Psoas muscle (tissue), 8 donors: ENCODE measurements at places on chromosomes 3 and 15. TPM values are rescaled to one million over a fixed set of nuclear protein-coding genes. Genes with fewer than 3 reads are reported as not detected.

- no peak for DNase-seq
- no peak overlapping the region for H3K4me3 ChIP-seq
- H3K27me3 ChIP-seq, result no peaks in the 10 kb centered on the region
- H3K36me3 ChIP-seq, result no peaks in the 10 kb centered on the region
These were observed 25.5 kb upstream of the KNG1 start for GRCh38 chr3:186691676-186692075.

DNA sequence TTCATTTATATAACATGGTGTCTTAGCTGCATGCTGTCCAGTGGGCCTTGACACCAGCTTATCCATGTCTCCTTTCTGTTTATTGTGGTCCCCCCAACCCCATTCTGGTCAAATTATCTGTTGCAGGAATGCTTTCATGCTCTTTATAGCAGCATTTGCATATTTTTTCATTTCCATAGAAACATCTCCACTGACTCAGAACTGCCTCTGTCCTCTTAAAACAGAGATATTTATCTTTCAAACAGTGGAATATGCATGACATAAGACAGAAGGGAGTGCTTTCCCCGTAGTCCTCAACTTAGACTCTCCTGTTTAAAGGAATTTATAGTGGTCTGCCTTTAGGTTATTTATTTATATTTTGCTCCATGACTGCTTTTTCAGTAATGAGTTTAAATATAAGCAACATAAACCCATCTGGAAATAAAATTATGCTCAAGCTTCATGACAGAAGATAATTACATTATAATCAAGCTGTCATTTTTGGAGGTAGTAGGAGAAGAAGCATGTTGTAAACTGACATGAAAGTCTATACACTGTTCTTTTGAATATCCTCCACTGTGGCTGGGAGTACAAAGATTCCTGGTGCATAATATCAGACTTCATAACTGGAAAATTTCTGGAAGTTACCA is 179.5 kb upstream of the CD96 start:
- no peak overlapping the region for H3K4me3 ChIP-seq
- DNase-seq, result no peak
- no peaks in the 10 kb centered on the region for H3K27me3 ChIP-seq
- H3K36me3 ChIP-seq, result no peaks in the 10 kb centered on the region
- H3K27ac ChIP-seq, result no peak overlapping the region
- no peaks in the 10 kb centered on the region for H3K4me1 ChIP-seq

- no peak for DNase-seq
- no peaks in the 10 kb centered on the region for H3K36me3 ChIP-seq
- H3K4me1 ChIP-seq, result no peaks in the 10 kb centered on the region
These were observed 41.7 kb downstream of the SNX4 start for GRCh38 chr3:125478326-125478725.

DNA sequence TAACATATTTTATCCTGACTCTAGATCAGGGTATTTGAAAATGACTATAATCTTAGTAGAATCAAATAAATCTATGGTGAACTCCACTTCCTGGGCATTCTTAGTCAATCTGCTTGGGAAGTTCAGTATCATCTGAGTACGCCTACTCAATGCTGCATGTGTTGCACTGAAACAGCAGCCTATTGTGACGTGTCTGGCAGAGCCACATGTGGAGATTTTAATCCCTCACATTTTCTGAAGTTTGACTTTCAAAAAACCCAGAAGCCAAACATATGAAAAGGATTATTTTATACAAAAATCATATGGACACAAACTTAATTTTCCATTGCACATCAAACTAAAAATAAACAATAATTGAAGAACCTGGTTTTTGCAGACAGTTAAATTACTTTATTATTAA is 798.3 kb downstream of the ROBO1 start:
- no peak for DNase-seq
- no peak overlapping the region for H3K4me3 ChIP-seq
- no peaks in the 10 kb centered on the region for H3K36me3 ChIP-seq
- H3K4me1 ChIP-seq, result peaks cover 6% of the 10 kb centered on the region

DNA sequence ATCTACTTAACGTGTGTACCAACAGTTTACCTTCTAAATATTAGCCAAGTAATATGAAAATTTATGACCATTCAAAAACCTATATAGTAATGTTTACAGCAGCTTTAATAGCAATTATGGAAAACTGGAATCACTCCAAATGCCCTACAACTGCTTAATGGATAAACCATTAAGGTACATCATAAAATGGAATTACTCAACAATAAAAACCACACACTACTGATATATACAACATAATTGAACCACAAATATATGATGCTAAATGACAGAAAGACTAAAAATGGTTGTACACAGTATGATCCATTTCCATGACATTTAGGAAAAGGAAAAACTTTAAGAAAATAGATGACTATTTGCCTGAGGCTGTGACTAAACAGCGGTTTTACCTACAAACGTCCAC is 467.1 kb upstream of the EPHA6 start:
- no peaks in the 10 kb centered on the region for H3K36me3 ChIP-seq
- H3K4me3 ChIP-seq, result no peak overlapping the region
- H3K27me3 ChIP-seq, result no peaks in the 10 kb centered on the region
- H3K27ac ChIP-seq, result no peak overlapping the region

DNA sequence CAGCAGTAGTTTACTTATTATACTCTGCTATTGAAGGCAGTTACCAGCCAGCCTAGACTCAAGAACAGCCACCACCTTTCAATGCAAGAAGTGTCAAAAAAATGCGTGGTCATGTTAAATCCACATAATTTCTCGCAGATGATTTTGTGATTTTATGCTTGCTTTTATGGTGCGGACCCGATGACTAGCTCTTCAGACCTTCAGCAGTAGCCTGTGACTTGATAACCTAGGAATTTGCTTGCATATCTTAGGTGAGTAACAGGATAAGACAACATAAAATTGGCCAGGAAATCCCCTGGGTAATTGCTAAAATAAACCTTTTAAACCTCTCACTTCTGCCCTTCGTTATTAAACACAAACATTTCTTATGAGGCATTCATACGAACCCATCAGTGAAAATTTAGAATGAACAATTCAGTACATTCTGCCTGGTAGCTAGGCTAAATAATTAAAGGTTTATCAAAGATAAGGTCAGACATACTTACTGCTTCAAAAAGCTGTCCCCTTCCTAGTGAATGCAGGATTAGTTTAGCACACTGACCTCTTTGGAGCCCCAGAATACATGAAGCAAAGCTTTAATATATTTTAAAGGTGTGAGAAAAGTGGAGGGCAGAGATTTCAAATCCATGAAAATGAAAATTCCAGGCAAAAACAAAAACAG is 798.8 kb downstream of the OTOL1 start:
- peaks cover 4% of the 10 kb centered on the region for H3K4me1 ChIP-seq
- no peaks in the 10 kb centered on the region for H3K36me3 ChIP-seq
- no peak overlapping the region for H3K4me3 ChIP-seq
- no peaks in the 10 kb centered on the region for H3K27me3 ChIP-seq

- H3K4me3 ChIP-seq, result no peak overlapping the region
- no peaks in the 10 kb centered on the region for H3K36me3 ChIP-seq
- H3K4me1 ChIP-seq, result no peaks in the 10 kb centered on the region
- DNase-seq, result no peak
- no peak overlapping the region for H3K27ac ChIP-seq
- no peaks in the 10 kb centered on the region for H3K27me3 ChIP-seq
These were observed 168.6 kb downstream of the SHQ1 start for GRCh38 chr3:72679540-72680198.

- H3K36me3 ChIP-seq, result peaks cover 2% of the 10 kb centered on the region
- no peaks in the 10 kb centered on the region for H3K27me3 ChIP-seq
- no peak overlapping the region for H3K4me3 ChIP-seq
- no peak overlapping the region for H3K27ac ChIP-seq
- no peak for DNase-seq
These were observed 123.2 kb upstream of the CGNL1 start for GRCh38 chr15:57253082-57253481.

DNA sequence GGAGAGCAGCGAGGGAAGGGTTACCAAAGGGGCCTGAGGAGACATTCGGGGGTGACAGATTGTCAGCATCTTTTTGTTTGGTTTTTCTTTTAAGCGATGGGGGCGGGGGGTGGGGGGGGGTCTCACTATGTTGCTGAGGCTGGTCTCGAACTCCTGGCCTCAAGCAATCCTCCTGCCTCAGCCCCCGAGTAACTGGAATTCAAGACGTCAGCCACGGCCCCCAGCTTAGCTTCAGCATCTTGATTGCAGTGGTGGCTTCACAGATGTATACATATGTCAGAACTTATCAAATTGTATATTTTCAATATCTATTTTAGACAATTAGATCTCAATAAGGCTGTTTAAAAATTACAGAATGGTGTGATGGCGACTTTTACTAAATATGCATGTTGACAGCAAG is 30.9 kb downstream of the ZDHHC19 start:
- DNase-seq, result no peak
- no peak overlapping the region for H3K4me3 ChIP-seq
- peak overlapping the region; percentile 91 for H3K27ac ChIP-seq
- no peaks in the 10 kb centered on the region for H3K36me3 ChIP-seq
- no peaks in the 10 kb centered on the region for H3K27me3 ChIP-seq
- peaks cover 4% of the 10 kb centered on the region for H3K4me1 ChIP-seq

- no peak overlapping the region for H3K4me3 ChIP-seq
- no peaks in the 10 kb centered on the region for H3K4me1 ChIP-seq
- H3K27ac ChIP-seq, result no peak overlapping the region
- DNase-seq, result no peak
These were observed 221.0 kb downstream of the CNTN3 start for GRCh38 chr3:74393426-74393825.

GRCh38 chr3:461006-461405 is 264.4 kb downstream of the CHL1 start:
- no peak for DNase-seq
- H3K27me3 ChIP-seq, result no peaks in the 10 kb centered on the region
- no peak overlapping the region for H3K27ac ChIP-seq
- peaks cover 12% of the 10 kb centered on the region for H3K4me1 ChIP-seq
- no peak overlapping the region for H3K4me3 ChIP-seq

DNA sequence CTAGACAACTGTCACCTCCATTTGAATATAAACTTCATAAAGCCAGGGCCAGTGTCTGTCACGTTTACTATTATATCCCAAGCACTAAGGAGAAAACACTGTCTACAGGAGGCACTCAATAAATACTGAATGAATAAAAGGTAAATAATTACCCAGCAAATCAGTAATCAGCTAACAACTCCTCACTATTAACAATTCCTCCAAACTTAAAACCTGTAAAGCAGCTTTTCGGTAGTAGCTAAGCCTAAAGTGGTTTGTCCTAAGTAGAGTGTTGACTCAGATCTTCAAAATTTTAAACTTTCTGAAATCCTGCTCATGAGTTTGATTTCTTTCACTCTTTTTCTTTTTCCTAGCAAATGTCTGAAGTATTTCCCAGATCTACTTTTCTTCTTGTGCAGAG is 39.9 kb downstream of the C3orf80 start:
- no peak overlapping the region for H3K4me3 ChIP-seq
- H3K27ac ChIP-seq, result no peak overlapping the region
- H3K4me1 ChIP-seq, result no peaks in the 10 kb centered on the region
- no peak for DNase-seq

DNA sequence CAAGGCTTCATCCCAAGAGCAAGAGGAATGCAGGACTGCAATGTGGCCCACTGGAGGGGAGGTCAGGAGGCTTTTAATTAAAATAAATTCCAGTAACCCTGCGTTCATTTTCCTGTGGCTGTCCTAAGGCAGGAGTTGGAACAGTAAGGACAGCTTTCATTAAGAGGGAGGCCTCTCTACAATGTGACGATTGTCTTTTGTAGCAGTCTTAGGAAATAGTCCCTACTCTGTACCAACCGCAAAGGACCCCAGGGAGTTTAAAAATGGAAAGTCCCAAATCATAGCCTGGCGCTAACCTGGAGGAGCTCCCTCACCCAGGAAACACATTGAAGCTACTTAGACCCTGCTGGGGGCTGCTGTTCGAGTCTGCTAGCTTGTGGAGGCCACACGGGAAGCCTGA is 62.8 kb downstream of the SYNM start:
- no peaks in the 10 kb centered on the region for H3K27me3 ChIP-seq
- DNase-seq, result no peak
- H3K4me1 ChIP-seq, result peaks cover 62% of the 10 kb centered on the region
- peak overlapping the region; percentile 94 for H3K27ac ChIP-seq

DNA sequence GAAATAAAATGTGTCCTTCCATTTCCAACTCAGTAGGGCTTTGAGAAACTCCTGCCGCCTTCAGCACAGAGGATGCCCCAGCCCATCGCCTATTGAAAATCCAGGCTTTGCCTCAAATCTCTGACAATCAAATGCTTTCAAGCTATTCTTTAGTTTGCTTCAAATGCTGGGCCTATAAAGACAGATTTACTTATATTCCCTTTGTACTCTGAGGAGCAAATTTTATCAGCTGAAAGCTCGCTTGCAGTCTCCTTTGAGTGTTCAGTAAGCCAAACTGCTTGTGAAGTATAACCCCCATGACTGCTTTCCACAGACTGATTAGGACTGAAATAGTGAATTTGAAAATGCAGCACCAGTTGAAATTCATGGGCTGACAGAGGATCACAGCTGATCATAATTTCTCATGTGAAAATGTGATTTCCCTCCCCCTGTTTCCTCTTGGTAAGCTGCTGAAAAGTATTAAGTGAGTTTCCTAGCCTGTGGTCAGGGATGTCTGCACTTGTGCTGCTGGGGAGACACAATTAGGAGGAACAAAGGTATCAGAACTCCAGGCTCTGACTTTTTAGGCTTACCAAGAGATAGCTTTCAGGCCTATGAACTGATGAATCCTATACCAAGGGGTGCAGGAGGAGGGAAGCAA is 563.4 kb upstream of the TGFBR2 start:
- H3K4me1 ChIP-seq, result no peaks in the 10 kb centered on the region
- DNase-seq, result no peak
- H3K27me3 ChIP-seq, result no peaks in the 10 kb centered on the region
- no peaks in the 10 kb centered on the region for H3K36me3 ChIP-seq
- H3K4me3 ChIP-seq, result no peak overlapping the region
- H3K27ac ChIP-seq, result no peak overlapping the region

DNA sequence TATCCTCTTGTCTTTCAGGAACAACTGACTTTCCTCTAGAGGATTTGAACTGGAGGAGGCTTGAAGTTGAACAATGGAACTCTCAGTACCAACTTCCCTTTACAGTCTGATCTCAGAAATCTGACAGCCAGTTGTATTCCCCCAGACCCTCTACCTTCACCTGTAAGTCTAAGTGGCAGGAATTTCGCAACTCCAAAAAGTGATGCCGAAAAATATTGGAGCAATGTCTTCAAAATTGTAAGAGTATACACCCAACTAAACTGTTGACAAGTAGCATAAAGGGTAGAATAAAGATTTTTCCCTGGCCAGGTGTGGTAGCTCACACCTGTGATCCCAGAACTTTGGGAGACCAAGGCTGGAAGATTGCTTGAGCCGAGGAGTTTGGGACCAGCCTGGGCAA is 69.1 kb upstream of the CFAP20DC start:
- H3K27ac ChIP-seq, result no peak overlapping the region
- no peaks in the 10 kb centered on the region for H3K4me1 ChIP-seq
- no peaks in the 10 kb centered on the region for H3K36me3 ChIP-seq

GRCh38 chr15:22887157-22887951 is 48.9 kb downstream of the NIPA2 start:
- H3K27me3 ChIP-seq, result no peaks in the 10 kb centered on the region
- peak; percentile 69 for DNase-seq
- peaks cover 5% of the 10 kb centered on the region for H3K4me1 ChIP-seq
- H3K36me3 ChIP-seq, result peaks cover 33% of the 10 kb centered on the region
- H3K4me3 ChIP-seq, result no peak overlapping the region

DPPA2 gene
- not detected for total RNA-seq

POU1F1 gene
- not detected for total RNA-seq

CD80 gene
- total RNA-seq, result not detected

CPEB1 gene
- 1.6 TPM for total RNA-seq

OXTR gene
- 0.16 TPM for total RNA-seq
